Activated CD4-positive, alpha-beta T cell treated with anti-CD3 and anti-CD28 coated beads, Interleukin-2, amount 50 U/mL, for 24 hours (primary cell): ENCODE measurements at places on chromosomes 5 and 9.

- no peak for DNase-seq
Measured at GRCh38 chr5:53071298-53071697, 38.3 kb downstream of the MOCS2 start.

DNA sequence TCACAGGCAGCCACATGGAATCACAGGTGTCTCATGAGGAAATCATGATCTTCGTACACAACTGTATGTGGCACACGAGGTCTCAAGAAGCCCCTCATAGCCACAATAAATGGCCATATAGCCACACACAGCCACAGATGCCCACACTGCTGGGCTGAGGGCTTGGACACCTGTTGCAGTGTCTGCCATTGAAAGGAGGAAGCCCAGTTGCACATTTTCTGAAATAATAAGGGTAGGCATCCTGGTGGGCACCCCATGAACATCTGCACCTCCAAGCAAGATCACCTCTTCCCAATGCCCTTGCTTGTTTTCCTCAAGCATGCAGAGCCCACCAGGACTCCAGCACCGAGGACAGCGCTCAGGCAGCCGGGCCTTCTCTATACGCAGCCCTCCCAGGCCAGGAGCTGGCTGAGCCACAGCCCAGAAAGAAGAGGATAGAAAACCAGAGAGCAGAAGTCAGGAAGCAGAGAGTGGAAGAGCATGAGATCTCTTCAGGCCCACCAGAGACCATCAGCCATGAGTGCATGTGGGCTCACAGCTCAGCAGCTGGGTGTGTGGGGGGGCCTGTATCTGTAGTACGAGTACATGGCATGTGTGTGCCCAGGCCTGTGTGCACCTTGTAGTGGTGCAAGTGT is 1.0 kb upstream of the ACSL6 start:
- no peak for DNase-seq

- DNase-seq: no peak
Measured at GRCh38 chr5:67806654-67807438, 408.7 kb upstream of the PIK3R1 start.

DNA sequence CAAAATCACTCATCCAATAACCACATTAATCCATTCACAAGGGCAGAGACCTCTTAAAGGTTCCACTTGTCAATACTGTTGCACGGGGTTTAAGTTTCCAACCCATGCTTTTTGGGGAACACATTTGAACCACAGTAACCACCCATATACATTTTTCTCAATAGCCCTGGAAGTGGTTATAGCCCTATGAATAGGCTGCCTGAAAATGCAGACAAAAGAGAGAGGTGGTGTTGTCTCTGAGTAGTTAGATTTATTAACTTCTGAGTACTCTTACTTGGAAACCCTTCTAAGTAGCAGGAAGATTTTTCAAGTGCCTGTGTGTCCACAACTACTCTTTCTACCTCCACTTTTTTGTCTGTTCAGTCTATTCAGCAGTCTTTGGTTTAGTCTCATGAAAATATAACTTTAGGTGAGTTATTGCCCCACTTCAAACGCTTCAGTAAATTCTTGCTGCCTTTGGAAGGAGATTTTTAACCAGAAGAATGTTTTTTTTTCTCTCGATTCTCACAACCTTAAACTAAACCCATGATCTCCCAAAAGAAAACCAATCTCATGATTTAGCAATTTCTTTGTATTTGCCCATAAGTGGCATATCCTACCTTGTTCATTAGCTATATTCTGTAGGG is 42.6 kb downstream of the ARHGEF28 start:
- DNase-seq: no peak

DNA sequence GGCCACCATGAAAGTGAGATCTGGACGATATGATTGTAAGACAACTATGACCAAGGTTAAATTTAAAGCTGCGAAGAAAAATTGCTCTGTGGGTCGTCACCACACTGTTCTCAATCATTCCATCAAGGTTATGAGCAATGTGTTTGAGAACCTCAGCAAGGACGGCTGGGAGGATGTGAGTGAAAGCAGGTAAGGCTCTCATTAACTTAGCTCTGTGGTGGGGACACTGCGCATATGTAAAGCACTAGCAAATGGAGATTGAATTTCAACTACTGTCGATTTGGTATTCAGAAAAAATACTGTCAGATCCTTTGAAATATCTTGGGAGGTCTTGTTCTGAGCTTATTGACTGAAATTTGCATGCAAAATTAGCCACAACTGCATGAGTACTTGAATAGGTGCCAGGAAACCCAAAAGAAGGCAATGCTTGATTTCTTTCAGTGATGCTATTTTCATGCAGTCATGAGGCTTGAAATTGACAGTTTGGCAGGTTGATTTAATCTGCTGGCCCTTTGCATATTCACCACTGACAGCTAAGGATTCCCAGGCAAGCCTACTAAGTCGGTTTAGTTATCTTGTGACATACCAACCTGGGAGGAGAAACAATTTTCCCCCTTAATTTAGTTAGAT is 183.9 kb upstream of the SH3GL2 start:
- DNase-seq: no peak
